ENCODE measurements at places on chromosomes 2 and 18.

- no peak for DNase-seq
Observed at GRCh38 chr2:68762665-68763064, 28.1 kb downstream of the ARHGAP25 start.

DNA sequence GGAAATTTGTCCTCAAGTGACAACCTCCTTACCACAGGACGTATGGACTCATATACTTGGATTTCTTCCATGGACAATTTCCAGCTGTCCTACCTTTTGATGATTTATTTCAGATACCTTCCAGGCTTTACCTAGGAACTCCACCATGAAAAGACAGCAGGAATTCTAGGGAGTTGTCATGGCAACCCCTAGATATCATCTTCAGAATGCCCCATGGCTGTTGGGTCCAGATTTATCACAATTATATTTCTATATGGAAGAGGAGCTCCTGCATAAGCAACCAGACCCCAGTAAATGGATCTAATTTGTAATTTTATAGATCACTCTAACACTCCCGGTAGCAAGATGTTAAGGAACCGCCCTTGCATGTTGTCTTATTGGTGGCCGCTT is 102.3 kb upstream of the ZNF521 start:
- DNase-seq, result no peak

DNA sequence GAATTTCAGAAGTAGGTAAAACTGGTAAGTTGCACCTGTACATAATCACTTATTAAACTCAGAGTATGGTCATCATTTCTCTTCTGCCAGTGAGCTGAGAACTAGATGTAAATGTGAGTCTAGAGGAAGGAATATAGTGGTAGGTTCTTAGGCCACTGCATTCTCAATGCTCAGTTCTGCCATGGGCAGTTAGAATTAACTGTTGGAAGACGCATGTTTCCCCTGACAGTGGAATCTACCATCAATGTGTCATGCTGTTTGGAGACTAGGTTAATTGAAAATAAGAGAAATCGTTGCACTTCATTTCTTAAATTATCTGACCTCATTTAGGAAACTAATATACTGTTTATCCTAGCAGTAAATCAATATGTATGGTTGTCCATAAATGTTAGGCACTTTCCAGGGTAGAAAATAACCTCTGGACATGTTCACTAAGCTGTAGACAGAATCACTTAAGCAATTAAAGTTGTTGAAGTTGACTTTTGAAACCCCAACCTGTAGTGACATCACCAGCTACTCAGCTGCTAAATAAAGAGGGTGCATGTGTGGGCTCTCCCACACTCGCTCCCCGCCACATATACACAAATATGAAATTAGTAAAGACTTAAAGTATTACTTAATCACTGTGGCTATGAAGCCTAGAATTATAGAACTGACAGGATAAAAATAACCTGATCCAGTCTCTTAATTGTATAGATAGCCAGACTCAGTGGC is 91.5 kb upstream of the NOSTRIN start:
- DNase-seq, result no peak

GRCh38 chr2:11142330-11142729 is 12.9 kb upstream of the SLC66A3 start:
- DNase-seq, result no peak

DNA sequence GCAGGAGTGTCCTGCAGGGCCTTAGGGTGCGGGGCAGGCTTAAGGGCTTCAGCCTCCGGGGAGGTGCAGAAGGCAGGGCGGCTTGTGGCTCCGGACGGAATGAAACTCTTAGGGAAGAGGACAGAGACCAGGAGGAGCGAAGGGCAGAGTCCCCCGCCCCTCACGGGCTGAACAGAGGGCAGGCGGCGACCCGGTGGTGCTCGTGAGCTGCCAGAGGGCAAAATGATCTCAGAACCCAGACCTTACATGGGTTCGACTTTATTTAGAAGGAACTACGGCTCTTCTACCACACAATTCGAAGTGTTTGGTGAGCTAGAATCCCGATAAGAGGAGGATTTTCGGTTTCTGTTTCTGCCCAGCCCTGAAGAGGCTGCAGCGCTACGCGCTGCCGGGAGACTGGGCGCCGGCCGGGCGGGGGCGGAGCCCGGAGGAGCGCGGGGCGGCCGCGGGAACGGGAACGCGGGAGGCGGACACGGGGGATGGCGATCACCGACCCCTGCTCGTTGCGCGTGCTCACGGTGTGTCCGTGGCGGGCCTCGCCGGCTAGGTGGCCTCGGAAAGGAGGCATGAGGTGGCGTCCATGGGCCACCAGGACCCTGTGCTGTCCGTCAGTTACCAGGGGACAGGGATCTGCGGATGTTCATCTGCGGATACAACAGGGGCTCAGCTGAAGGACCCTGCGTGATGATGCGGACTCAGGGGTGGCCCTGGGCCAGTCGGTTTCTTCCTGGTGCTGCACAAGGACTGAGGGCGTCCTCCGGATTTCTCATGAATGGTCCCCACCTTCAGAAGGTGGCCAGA is 4.2 kb upstream of the SP100 start:
- DNase-seq, result no peak

- no peak for DNase-seq
Observed at GRCh38 chr2:101351207-101351606, 36.1 kb downstream of the CREG2 start.

GRCh38 chr2:182509216-182509615 is 82.4 kb upstream of the PDE1A start:
- no peak for DNase-seq
